ENCODE measurements at places on chromosomes 16 and 17.

GRCh38 chr17:22171631-22172030, 479.3 kb downstream of the KCNJ18 start:
- no peak for DNase-seq

- no peak for DNase-seq
Observed at GRCh38 chr17:41403404-41404023, 6.1 kb upstream of the KRT31 start.

DNA sequence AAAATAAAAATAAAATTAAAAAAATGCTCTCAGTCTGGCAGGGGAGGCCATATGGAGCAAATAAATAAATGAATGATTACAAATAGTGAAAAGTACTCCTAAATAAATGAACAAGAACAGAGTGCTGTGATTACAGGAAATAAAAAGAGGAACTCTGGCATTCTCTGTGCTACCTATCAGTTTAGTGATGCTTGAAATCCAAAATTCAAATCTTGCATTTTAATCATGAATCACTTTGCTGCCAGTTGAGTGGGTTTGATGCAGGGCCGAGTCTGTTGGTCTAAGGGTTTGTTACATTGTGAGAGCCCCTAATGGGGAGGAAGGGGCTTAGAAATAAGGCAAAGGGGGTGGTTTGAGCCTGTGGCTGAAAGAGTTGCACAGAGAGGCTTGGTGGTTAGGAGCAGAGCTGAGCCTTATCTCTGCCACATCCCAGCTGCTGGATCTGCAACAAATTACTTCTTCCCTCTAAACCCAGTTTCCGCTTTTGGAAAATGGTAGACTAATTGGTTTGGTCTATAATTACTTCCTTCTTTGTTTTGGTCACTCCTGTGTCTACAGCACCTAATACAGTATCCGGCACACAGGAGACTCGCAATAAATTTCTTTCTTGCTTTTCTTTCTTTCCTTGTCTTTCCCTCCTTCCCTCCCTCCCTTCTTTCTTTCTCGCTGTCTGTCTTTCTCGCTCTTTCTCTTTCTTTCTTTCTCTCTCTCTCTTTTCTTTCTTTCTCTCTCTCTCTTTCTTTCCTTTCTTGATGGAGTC, 6.3 kb upstream of the ABCC1 start:
- no peak for DNase-seq

- DNase-seq = no peak
Observed at GRCh38 chr17:12024327-12024726, 3.6 kb downstream of the MAP2K4 start.

- DNase-seq = no peak
Observed at GRCh38 chr16:78519896-78520295, 420.4 kb downstream of the WWOX start.

GRCh38 chr16:31074814-31075183, 577 bp downstream of the ZNF646 start:
- DNase-seq = no peak

- no peak for DNase-seq
Observed at GRCh38 chr16:67404740-67405226, 11.5 kb upstream of the TPPP3 start.

DNA sequence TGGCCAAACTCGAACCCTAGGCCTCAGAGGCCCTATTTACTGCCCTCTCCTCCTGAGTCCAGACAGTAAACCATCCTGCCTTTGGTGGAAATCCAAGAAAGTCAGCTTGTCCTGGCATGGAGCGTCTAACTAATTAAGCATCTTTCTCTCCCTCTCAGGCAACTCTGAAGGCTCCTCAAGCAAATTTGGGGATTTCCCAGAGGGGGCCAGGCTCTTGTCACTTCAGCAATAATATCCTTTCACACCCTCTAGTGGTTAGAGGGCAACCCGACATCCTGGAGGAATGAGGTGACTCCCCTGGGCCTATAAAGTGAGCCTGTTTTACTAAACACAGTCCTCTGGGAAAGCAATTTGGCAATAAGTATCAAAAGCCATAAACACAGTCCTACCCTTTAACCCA, 60.4 kb downstream of the NOG start:
- no peak for DNase-seq

- no peak for DNase-seq
Observed at GRCh38 chr16:13138528-13138927, 237.1 kb downstream of the SHISA9 start.

GRCh38 chr16:31754998-31755615, 118.5 kb upstream of the ZNF267 start:
- no peak for DNase-seq

GRCh38 chr16:30649725-30650368, 913 bp upstream of the PRR14 start:
- no peak for DNase-seq

- no peak for DNase-seq
Observed at GRCh38 chr16:22373662-22374310, 633 bp downstream of the CDR2 start.

- no peak for DNase-seq
Observed at GRCh38 chr16:65681406-65681805, 559.5 kb upstream of the CDH11 start.

- DNase-seq = no peak
Observed at GRCh38 chr17:14664511-14664910, 363.6 kb downstream of the HS3ST3B1 start.

- no peak for DNase-seq
Observed at GRCh38 chr16:80347900-80348299, 192.9 kb upstream of the DYNLRB2 start.

- no peak for DNase-seq
Observed at GRCh38 chr17:9383826-9384225, 191.8 kb downstream of the STX8 start.

DNA sequence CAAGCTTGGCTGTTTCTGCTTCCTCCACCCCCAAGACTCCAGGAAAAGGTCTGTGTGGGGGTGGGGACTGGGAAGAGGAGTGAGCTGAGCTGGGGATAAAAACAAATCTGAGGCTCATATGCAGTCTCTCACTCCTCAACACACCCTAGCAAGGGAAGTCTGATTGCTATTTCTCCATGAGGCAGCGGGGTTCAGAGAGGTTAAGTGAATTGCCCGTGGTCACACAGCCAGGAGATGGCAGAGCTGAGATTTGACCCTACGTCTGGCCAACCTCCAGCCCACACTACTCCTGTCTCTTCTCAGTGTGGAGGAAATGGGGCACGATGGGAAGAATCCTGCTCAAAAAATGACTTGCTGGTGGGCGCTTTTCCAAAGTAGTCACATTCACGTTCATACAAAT, 4.8 kb upstream of the ABCC3 start:
- no peak for DNase-seq

GRCh38 chr17:75843577-75844529, at the start of gene UNC13D:
Gene UNC13D, minus strand, starts transcription at chr17:75844404. Its CDS starts 67 bp downstream, at chr17:75844337.
- no peak for DNase-seq

DNA sequence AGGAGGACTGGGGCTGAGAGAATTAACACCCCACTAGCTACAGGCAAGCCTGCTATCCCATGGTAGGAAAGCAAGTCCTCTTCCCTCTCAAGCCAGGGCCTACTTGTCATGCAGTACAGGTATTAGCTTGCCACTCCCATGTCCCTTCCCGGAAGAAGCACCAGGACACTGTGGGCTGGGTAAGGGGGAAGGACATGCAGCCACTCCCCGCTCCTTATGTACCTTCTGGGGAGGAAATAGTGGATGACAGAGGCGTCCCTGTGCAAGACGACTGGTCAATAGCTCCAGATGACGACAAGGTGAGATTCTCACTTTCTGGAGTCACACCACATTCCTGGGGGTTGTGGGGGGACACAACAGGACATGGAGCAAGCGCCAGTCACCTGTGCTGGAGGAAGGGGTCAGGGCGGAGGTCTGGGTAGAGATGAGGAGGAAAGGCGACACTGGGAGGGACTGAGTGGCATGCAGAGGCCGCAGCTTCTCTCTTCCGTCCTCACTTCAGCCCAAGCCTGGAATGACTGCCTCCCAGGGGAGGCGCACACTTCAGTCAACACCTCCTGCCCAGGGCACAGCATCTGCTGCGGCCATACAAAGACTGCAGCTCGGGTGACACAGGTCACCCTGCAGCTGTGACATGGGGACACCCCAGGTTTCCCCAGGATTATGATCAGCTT, 15.1 kb upstream of the FOXJ1 start:
- DNase-seq = no peak

GRCh38 chr17:42199416-42200011, 5.2 kb upstream of the GHDC start:
- no peak for DNase-seq

DNA sequence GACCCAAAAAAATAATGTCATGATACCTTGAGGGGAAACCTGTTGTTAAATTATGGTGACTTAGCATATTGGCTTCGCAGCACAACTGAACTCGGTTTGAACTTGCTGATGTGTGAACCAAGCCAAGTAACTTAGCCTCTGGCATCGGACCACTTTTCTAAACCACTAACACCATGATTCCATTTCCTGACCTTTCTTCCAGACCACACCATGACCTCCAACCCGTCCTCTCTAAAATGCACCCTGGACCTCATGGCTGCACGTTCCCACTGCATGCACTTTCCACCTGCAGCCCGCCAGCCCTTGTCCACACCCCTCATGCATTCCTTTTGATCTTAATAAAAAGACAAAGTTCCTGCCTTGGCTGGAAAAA, 29.3 kb downstream of the DYNLRB2 start:
- DNase-seq = no peak

GRCh38 chr17:13642188-13642587, 40.5 kb upstream of the HS3ST3A1 start:
- DNase-seq = no peak
